GM12865 (cell line): ENCODE measurements at places on chromosomes 4 and X.

DNA sequence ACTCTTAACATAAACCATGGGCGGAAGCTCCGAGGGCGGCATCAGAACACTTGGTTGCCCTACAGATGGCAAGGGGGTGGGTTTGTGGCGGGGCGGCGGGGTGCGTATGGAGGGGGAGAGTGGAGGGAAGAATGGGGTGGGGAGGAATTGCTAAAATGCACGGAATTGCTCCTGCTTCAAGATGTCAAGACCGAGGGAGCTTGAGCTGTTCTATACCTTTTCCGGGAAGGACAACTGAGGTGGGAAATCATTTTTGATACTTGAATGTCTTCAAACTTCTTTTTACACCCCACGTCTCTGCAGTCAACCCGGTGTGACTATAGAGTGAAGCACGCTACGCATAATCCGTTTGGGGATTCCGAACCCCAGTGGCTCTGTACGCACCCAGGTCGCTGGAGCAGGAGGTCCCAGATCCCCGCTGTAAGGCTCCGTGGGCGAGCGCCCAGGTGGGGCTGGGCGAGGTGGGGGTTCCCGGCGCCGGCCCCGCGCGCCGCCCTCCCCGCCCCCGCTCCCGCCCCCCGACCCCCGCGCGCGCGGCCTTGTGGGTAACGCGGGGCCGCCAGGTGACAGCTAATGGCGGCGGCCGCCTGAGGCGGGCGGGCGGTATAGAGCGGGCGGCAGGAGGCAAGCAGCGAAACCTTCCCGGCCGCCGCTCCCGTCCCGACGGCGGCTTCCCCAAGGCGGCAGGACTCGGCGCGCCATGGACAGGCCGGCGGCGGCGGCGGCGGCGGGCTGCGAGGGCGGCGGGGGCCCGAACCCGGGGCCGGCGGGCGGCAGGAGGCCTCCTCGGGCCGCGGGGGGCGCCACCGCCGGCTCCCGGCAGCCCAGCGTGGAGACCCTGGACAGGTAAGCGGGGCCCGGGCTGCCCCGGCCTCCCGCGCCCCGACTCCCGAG, at the start of gene MTMR1:
Gene MTMR1, plus strand, starts transcription at position 566 of the 894 bp plus-strand sequence. Its CDS starts 135 bp downstream, at position 701.
- DNase-seq, result peak; percentile 63

GRCh38 chr4:3724319-3725231, 41.6 kb upstream of the ADRA2C start:
- DNase-seq, result no peak

GRCh38 chr4:81724925-81725329, 253.2 kb upstream of the RASGEF1B start:
- peak; percentile 20 for DNase-seq

- DNase-seq, result peak; percentile 62
These were observed 47.5 kb upstream of the GALNT7 start for GRCh38 chr4:173121076-173121561.

DNA sequence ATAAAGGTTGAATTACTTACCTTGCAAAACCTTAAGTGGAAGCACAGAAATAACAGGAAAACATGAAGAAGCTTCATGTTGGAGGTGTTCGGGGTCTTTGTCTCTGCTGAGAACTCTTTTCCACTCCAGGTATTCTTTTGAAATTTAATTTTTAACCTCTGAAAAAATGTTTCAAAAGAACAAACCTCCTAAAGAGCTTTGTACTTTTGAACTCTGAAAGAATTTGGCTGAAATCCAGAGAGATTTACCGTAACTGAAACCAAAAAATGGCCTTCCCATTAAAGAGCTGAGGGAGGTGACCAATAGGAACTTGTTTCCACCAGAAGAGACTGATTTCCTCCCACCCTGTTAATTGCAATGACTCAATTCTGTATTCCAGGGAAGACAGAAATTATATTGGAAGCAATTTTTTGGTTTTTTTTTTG, at the start of gene CFI:
Gene CFI, minus strand, starts transcription at position 105 of the 425 bp plus-strand sequence. Its CDS starts 28 bp downstream, at position 77.
- no peak for DNase-seq

- DNase-seq, result peak; percentile 39
These were observed 5.3 kb upstream of the TRMT2B start for GRCh38 chrX:101057093-101057714.

DNA sequence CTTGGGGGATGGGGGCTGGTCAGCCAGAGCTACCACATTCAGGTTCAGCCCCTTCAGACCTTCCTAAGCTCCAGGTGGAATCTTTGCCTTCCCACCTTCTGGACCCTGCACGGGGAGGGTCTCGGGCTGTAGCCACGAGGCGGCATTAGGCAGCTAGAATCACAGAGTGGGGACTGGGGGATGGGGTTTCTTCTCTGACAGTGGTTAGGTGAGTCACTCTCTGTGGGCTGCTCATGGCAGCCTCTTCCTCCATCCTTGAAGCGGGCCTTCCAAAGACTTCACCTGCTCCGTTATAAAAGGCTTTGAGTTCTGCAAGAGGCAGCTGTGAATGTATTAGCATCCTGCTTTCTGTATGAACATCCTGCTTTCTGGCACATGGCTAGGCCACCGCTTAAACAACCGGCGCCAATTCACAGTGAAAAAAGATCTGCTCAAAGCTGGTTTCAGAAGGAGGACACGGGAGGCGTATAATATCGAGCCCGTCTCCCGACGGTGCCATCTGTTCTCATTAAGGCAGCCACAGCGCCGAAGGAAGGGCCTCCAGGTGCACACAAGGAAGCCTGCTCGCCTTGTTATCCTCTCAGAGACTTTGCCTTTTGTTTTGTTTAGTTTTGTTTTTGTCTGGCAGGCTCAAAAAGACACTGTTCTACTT, 74.3 kb upstream of the IGFBP7 start:
- DNase-seq, result no peak

DNA sequence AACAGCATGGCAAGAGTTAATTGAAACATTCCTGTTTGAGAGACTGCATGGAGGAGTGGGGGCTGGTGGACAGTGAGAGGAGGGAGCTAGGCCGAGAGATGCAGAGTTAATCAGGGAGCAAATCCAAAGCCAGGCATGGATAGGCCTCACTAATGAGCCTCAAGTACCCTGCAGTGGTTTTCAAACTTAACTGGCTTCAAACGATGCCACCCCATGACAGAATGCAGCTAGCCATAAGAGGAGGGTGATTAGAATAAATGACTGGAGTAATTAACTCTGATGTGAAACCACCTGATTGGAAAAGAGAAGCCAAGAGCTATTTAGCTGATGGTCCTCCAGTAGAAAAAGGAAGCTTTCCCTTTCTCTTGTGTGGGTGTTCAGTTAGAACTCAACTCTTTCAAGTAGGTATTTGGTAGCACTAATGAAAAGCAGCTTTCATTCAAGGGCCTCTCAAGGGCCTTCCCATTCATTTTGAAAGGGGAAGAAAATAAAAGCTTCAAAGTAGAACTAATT, 215.4 kb upstream of the MAB21L2 start:
- DNase-seq, result peak; percentile 13

GRCh38 chrX:112851161-112851779, 10.6 kb upstream of the AMOT start:
- peak; percentile 83 for DNase-seq

GRCh38 chr4:141565379-141566089, 70.8 kb upstream of the IL15 start:
- DNase-seq, result no peak

DNA sequence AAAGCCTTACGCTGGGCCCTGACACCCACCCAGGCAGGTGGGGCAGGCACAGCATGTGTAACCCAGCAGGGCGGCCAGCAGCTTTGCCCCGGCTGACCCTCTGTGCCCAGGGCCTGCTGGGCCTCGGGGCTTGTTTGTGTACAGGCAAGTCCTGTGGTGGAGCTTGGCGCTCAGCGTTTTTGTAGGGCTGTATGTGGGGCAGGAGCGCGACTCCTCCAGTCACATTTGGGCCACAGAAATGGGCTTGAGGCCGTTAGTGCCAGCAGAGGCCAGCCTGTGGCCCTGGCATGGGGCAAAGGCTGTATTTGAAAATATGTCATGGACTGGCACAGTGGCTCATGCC, 14.7 kb upstream of the HGFAC start:
- DNase-seq, result no peak

- no peak for DNase-seq
These were observed 316.6 kb upstream of the BOD1L1 start for GRCh38 chr4:13944095-13944511.

- DNase-seq, result no peak
These were observed 65.4 kb upstream of the FAM9C start for GRCh38 chrX:13109817-13110216.

GRCh38 chr4:24858026-24858425, 54.8 kb downstream of the CCDC149 start:
- no peak for DNase-seq

DNA sequence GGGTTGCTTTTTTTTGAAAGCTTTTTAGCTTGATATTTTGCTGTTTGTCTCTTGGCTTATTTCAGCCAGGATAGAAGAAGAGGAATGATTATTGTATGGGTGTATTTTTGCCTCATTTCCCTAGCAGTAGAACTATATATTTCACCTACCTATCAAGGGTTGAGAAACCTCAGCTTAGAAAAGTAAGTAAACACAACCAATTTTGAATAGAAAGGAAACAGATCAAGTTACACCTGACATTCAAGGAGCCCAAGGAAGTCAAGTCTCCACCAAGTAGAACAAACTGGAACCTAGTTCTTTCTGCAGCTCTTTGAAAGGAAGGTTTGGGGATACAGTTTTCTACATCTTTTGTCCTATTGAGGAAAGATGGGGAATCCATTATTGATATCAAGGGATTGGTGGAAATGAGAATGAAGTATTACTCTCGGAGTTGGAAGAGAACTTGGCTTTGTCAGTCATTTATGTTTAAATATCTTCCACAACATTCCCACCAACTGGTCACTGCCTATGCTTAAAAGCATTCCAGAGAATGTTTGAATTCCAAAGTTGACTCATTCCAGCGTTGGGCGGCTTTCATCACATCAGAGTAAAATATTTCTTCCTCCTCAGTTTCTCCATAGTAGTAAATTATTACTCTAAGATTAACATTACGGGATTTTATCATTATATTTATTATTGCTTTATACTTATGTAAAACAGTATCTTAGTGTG, 207.8 kb upstream of the CNKSR2 start:
- no peak for DNase-seq

DNA sequence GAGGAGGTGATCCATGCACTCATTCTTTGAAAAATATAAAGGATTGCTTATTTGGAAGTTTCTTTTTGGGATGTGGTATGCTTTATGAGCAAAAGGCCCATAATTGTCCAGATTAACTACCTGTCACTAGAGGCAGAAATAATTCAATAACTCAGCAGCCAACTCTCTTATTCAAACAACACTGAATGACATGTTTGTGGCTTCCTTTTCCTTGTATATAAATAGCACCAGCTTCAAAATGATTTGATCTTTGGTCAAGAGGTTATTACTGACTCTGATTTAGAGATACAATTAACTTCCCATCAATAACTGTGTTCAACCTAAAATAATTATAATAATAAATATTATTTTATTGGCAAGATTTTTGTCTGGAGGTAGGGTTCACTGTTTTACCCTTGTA, 232.3 kb downstream of the AFF2 start:
- no peak for DNase-seq

GRCh38 chr4:138086611-138087041, 155.5 kb downstream of the SLC7A11 start:
- DNase-seq, result no peak

DNA sequence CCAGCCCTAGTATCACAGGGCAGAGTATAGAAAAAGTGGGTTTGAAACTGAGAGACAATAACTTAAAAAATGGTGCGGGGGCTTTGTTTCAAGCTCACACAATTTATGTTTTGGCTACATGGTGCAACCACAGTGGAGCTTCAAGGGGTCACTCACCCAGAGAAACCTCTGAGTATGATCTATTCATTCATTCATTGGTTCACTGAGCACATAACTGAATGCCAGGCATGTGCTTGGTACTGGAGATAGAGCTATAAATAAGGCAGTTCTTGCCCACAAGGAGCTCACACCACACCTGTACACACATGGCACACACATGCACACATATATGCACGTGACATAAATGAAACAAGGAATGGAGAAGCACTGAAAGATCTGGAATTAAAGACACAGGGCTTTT, 171.4 kb downstream of the NHS start:
- no peak for DNase-seq

DNA sequence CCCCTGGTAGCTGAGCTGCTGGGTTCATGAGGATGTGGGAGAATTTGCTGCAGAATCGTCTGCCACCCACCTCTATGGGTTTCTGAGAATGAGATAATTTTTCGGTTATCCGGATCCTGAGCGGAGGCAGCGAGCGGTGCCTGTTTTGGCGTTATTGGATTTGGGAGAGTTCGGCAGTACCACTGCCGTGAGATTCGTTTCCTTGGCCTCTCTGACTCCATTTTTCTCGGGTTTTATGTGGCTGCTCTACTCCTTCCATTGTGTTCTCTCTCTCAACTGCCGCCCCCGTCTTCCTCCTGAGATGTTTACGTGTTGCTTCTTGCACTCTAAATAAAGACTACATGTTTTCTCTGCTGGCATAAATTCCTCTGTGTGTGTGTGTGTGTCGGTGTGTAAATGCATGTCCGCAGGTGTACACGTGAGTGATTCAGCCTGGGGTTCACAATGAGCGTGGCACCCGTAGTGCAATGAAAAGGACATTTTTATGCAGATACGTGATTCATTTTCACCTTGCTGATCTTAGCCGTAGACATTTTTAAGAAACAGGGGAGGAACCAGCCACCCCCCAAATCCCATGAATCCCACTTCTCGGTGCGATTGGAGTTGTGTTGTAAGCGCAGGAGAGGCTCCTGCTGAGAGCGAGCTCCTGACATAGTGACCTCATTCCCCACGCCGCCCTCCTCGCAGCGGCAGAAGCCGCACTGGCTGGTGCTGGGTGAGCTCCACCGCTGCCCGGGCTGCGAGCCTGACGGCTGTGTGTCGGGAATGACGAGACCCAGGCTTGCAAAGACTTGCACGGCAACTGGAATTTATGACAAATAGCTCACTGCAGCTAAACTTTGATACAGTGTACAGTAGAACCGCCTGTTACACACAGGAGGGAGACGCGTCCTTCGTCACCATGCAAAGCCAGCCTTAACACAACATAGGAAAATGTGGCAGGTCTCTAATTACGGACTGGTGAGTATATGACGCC, 82.2 kb downstream of the STOX2 start:
- no peak for DNase-seq

GRCh38 chrX:828411-828959, 197.9 kb downstream of the SHOX start:
- DNase-seq, result no peak

- peak; percentile 35 for DNase-seq
These were observed 8.2 kb upstream of the TLR10 start for GRCh38 chr4:38791010-38791409.

DNA sequence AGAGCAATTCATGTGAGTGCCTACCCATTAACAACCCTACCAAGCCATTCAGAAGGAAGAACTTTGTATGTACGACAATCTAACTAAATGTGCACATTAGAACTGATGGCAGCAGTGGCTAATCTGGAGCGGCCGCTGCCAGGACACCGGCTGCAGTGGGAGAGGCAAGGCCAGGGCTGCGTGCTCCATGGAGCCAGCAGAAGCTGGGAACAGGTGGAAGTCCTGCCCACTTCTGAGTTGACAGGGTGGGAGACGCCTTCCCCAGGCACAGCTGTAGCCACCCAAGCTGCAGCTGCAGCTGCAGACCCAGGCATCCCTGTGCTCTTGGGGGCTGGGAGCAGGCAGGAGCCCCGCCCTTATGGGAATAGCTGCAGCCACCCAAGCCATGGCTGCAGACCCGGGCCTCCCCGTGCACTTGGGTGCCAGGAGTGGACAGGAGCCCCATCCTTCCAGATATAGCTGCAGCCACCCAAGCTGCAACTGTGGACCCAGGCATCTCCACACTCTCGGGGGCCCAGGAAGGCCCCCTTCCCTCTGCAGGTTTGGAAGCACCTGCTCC, 79.1 kb upstream of the DDX60 start:
- no peak for DNase-seq

- peak; percentile 85 for DNase-seq
These were observed 2.2 kb downstream of the PPA2 start for GRCh38 chr4:105471566-105472176.

- no peak for DNase-seq
These were observed 181.1 kb downstream of the EVC2 start for GRCh38 chr4:5527211-5527610.
